Stimulated activated CD4-positive, alpha-beta T cell treated with anti-CD3 and anti-CD28 coated beads, TNF-alpha, amount 100 ng/mL, for 1 hour (primary cell): ENCODE measurements at places on chromosomes 5 and 9.
A peak's percentile ranks its signal among the peaks of the same experiment; 100 is the strongest.

GRCh38 chr5:125452991-125453390, 706.6 kb upstream of the ZNF608 start:
- DNase-seq, result no peak

- no peak for DNase-seq
These were observed 128.2 kb upstream of the SEMA6A start for GRCh38 chr5:116702776-116703175.

DNA sequence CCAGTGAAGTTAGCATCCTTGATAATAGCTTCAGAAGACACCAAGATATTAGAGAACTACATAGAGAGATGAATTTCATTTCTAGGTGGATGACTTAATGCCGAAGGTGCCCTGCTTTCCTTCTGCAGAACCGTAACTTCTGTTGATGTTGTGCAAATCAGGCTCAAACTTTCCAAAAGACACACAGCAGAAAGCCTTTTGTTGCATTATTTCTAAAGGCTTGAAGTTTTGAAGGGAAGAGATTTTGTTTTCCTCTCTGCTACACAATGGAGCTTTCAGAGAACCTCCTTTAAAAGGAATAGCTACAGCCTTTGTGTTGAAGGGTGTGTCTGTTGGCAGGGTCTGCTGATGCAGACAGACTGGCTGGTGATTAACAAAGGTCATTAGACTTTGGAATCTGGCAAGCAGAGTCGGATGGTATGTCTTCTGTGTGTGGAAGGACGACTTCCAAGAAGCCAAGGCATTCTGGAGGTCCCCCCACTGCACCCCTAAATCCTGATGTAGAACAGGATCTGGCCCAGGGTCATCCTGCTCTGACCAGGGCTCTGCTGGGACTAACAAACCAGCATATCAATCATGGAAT, 57.8 kb downstream of the ZNF462 start:
- no peak for DNase-seq

DNA sequence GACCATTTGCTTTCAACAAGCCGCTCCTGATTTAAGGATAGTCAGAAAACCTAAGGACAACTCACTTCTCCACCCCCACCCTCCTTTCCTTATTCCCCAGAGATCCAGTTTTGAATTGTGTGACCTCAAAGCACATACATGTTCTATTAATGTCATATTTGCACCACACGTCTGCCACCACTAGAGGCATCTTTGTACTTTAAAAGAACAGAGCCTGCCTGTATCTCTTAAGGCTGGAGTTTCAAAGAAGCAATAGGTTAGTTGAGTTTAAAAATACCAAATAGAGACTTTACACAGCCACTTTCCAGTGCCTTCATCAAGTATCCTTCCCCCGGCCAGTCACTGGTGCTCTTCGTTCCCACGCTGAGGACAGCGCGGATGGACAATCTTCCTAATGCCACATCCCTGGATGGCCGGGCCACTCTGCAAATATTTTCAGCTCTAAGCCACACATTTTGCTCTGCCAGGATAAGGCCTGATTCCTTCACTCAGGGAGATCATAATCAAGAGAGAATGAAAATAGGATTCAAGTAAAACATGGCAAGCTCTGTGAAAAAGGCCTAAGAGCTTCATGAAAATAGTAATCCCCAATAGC, 146.3 kb downstream of the SNCAIP start:
- no peak for DNase-seq

DNA sequence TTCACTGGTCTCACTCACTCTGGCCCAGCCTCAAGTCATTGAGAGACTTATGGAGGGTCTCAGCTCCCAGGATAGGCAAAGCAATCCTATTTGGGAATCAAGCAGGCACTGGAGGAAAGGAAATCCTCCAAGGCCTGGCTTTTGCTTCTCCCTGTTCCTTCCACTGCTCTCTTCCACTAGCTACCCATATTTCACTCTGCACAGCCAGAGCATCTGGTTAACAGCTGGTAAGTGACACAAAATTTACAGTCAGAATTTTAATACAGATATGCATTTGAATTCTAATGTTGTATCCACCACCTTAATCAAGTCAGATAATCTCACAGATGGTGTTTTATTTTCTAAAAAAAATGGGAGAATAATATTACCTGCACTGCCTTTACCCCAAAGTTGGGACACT, 868 bp upstream of the C1QTNF2 start:
- DNase-seq, result no peak

DNA sequence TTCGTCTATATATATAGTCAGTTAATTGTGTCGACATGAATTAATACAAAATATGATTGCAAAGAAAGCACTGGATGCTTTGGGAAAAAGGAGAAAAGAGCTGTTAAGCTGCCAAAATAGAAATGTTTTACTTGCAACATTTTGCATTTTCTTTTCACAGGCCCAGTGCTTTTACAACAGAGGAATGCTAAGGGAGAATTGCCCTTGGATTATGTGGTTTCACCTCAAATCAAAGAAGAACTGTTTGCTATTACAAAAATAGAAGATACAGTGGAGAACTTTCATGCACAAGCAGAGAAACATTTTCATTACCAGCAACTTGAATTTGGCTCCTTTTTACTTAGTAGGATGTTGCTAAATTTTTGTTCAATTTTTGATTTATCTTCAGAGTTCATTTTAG, 76.2 kb downstream of the SLF1 start:
- DNase-seq, result no peak

DNA sequence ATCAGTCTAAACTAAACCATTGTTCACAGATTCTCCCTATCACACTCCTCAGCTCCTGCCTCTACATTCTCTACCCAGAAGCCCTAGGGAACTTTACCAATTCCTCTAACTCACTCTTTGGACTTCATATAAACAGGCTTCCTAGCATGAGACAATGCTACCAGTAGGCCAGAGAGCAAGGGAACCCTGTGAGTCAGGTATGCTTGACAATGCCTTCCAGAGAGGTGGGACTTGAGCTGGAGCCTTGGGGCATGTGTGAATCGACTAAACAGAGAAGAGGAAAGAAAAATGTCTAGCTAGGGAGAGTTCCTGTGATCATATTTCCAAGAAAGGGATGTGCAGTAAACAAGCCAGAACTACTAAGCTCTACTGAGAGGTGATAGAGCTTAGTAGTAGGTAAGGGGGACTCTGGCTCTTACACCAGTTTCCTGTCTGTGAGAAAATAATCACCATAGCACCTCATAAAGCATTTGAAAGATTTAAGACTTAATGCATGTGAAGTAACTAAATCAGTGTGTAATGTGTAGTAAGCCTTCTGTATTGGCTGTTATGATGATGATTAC, 6.4 kb upstream of the RFK start:
- no peak for DNase-seq

DNA sequence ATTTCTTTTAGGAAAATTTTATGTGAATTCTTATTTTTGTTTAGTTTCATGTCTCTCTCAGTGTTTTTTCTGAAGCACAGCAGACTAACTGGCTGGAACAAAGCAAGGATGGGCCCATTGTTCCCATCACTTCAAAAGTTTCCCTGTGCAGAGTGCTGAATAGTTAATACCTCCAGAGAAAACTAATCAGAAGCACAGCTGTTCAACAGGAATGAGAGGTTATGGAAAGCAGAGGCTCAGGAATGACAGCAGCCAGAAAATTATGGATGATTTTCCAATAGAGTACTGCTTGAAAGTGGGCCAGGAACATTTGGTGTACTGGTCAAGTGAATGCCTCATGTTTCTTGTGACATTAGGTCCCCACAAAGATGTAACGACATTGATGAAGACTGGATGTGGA, 173.0 kb upstream of the TARS1 start:
- no peak for DNase-seq

DNA sequence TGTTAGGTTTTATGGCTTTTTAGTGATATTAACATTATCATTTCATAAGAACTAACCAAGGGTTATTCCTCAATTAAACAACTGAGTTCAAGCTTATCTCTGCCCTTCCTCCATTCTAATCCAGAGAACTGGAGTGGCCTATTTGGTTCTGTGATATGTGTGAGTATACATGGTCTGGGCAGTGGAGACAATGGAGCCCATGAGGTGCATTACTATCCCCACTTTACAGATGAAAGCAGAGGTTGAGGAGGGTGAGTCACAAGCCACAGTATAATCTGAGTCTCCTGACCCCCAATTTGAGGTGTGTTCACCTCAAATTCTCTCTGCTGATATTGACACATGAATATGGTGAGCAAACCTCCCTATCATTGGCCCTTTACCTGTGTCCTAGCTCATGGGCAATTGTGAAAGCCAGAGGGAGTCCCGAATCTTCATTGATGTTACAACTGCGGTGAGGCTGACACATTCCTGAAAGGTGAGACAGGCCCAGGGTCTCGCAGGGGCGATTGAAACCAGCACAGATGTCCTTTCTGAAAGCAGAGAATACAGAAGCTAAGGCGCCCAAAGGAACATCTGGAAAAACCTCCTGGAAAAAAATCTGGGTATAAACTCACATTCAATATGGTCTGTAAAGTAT, 217.2 kb downstream of the TARS1 start:
- DNase-seq, result no peak

GRCh38 chr5:42994555-42995359, 45.4 kb downstream of the ANXA2R start:
- peak; percentile 71 for DNase-seq

DNA sequence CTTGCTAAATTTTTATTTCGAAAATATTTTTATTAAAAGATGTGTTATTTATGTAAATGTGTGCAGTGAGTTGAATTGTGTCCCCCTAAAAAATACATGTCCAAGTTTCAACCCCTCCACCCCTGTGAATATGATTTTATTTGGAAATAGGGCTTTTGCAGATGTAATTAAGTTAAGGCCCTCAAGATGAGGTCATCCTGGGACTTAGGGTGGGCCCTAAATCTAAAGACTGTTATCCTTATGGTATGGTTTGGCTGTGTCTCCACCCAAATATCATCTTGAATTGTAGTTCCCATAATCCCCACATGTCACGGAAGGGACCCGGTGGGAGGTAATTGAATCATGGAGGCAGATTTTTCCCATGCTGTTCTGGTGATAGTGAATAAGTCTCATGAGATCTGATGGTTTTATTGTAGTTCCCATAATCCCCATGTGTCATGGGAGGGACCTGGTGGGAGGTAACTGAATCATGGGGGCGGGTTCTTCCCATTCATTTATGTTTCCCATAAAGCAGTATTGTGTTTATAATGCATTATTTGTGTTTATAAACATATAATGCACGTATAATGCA, 1.5 kb upstream of the TMED7 start:
- no peak for DNase-seq

- DNase-seq, result no peak
These were observed 2.9 kb upstream of the LCP2 start for GRCh38 chr5:170300361-170301013.

GRCh38 chr5:150644058-150644457, 3.6 kb downstream of the SYNPO start:
- no peak for DNase-seq

DNA sequence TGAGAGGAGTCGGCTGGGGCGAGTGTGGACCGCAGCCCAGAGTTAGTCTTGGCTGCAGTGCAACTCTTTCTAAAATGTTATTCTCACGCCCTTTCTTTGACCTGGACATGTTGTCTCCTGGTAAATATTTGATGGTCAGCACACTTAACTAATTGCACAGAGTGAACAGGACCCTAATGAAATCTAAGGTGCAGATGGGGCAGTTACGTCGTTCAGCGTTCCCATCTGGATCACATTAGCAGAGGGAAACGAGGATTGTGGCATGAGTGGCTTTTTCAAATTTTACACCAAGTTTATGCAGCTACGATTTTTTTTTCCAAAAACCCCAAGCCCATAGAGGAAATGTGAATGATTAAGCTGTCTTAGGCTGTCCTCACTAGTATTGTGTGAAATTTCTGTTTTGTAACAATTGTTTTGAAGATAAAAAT, 483 bp downstream of the C9orf85 start:
- DNase-seq, result no peak

GRCh38 chr9:133055788-133056420, 5.9 kb upstream of the CEL start:
- DNase-seq, result no peak

- DNase-seq, result no peak
These were observed 254.3 kb downstream of the ZSWIM6 start for GRCh38 chr5:61586096-61587084.

- DNase-seq, result no peak
These were observed 23.4 kb downstream of the PAM start for GRCh38 chr5:102778478-102778877.

- DNase-seq, result no peak
These were observed 175.7 kb downstream of the SAXO1 start for GRCh38 chr9:18857334-18857733.

DNA sequence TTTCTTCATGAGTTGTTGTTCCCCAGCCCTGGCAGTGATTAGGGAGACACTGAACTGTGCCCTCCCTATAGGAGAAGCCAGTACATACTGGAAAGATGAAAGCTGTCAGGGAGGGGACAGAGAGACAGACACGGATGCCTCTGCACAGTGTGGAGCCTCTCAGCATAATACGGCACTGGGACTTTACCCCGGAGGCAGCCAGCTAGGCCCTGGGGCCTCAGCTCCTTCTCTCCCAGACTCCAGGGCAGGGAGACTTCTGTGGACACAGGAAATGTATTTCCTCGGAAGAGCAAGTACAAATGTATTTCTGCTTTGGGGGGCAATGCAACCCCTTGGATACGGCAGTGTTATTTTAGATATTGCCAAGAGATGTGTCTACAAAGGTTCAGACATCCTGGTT, 62.0 kb downstream of the S1PR3 start:
- no peak for DNase-seq

GRCh38 chr9:10032166-10032565, 580.6 kb downstream of the PTPRD start:
- DNase-seq, result no peak

DNA sequence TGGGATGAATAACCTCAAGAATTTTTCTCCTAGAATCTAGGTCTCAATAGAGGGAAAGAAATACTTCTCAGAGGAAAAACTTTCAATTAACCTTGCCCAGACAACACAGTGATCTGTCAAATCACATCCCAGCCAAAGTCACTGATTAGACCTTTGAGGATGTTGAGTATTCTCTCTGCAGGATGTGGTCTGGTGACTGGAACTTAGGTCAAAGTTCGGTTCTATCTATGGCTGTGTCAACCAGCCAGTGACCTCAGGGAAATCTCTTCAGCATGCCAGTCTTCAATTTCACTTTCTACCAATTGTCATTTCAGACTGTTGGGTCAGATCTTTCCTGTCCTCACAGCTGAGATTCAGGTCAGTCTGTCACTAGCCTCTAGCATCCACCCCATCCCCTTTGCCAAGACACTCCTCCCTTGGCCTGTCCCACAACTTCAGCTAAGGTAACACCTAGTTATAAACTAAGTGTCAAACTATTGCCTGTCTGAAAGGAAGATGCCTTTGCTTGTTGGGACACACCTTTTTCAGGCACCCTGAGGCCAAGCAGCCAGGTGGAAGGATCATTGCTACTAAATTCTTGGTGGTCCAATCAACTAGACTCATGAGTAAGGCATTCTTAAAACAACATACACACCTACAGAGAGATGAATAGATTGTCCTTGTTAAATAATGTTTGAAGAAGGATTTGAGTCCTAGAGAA, 156.3 kb upstream of the FST start:
- DNase-seq, result no peak

GRCh38 chr9:123607479-123607878, 251.5 kb downstream of the CRB2 start:
- no peak for DNase-seq

GRCh38 chr5:54769072-54769471, 216.3 kb downstream of the ESM1 start:
- DNase-seq, result no peak
